ENCODE measurements at places on chromosomes 3 and 15. TPM values are rescaled to one million over a fixed set of nuclear protein-coding genes. Genes with fewer than 3 reads are reported as not detected.

DNA sequence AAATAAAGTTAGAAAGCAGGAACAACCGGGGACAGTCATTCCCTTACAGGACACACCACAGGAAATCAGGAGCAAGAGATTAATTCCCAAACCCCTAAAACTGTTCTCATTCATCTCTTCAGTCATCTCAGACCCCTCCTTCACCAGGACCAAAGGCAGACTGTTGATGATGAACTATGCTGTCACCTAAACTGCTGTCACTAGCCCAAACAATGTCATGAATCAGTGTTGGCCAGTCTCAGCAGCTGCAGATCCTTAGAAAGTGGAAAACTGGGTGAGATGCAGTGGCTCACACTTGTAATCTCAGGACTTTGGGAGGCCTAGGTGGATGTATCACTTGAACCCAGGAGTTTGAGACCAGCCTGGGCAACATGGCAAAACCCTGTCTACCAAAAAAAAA is 909.6 kb downstream of the ROBO1 start:
- DNase-seq, result no peak

DNA sequence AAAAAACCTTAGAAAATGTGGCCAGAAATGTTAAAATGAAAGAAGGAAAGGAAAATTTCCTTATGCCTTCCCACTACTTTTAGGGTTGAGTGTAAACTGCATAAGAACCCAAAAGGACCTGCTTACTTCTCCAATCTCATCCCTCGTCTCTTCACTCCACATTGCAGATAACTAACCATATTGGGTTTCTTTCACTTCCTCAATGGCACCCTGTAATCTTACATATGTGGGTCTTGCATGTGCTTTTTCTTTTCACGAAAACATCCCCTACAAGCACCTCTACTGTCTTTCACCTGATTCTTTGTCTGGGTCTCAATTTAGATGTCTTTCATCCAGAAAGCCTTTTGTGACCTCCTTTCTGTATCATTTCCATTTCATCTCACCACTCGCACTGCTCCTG is 23.1 kb downstream of the EOMES start:
- no peak for DNase-seq

DNA sequence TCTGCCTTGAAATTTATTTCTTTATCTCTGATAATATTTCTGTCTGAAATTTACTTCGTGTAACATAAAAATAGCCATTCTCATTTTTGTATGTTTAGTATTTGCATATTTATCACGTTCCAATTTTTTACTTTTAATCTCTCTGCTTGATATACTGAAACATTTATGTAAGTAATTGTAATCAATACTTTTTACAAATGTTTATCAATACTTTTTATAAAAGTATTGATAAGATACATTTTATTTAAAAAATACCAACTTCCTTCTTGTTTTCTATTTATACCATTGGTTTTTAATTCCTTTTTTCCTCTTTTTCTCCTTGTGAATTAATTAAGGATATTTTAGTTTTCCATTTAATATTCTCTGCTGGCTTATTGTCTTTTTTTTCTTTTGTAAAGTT is 60.3 kb upstream of the TBL1XR1 start:
- DNase-seq, result no peak

- no peak for DNase-seq
Observed at GRCh38 chr15:60923925-60924324, 305.2 kb downstream of the RORA start.

DNA sequence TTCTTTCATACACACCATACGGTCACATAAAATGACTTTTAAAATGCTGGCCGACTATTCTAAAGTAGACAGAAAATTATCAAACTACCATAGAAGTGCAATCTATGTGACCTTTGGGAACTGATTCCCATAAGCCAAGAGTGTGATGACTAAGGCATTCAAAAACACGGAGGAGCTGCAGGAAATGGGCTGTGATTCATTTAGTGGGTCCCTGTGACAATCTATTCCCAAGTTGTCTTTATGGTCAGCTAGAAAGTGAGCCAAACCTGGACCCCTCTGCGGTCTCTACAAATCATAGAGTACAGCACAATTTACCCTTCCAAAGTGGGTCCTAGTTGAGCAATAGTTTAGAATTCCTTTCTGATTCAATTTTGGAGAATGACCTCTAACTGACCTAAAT is 251.5 kb upstream of the CBLB start:
- DNase-seq, result no peak

- DNase-seq, result no peak
Observed at GRCh38 chr3:150106740-150107428, 136.2 kb upstream of the PFN2 start.

DNA sequence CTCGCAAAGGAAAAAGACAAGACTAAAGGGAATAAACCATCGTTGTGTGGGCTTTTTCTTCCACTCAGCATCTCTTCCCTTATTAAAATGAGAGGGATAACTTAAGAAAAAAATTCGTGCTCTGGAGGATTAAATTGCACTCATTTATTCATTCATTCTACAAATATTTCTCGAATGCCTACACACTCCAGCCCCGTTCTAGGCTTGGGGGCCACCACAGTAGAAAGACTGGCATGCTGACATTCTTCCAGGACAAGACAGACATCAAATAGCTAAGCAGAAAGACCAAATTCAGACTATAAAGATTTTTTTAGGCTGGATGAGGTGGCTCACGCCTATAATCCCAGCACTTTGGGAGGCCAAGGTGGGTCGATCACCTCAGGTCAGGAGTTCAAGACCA is 65.3 kb upstream of the IL12A start:
- DNase-seq, result no peak

GRCh38 chr3:147458995-147459704 is 50.0 kb downstream of the ZIC1 start:
- DNase-seq, result no peak

DNA sequence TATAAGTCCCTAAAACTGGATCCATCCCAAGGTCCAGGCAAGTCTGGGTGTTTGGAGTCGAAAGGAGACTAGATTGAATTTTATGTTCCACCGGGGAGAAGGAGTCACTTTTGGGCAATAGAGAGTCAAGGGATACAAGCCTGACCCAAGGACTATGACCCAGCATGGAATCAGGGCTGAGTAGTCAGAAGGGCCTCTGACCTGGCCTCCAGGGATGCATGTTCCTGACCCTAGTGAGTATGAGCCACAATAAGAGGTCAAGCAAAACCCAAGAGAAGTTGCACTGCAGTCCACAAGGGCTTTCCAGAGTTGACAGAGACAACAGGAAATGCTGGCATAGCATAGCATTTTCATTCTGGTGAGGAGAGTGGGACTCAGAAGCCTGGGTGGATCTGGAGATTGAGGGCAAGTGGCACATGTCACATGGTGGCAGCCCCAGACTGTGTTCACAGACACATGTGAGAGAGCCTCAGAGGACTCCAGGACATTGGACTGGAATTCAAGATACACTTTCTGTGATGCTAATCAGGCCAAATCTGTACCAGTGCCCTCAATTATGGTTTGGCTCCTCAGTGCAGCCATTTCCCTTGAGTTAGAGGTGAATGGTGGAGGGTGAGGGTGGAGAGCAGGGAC is 66.9 kb downstream of the TFG start:
- no peak for DNase-seq

- peak; percentile 100 for DNase-seq
Observed at GRCh38 chr15:40069178-40070165, 30.5 kb upstream of the SRP14 start.

- no peak for DNase-seq
Observed at GRCh38 chr3:188400494-188401243, 246.7 kb downstream of the LPP start.

FGD5 gene
- total RNA-seq, result 7.8 TPM

SLC35G2 gene
- total RNA-seq, result 7.8 TPM

SOX14 gene
- not detected for total RNA-seq

DPPA2 gene
- not detected for total RNA-seq

CHRNA7 gene
- total RNA-seq, result 4.4 TPM

Measured in body of pancreas (tissue), 4 donors.